ENCODE measurements at places on chromosomes 1 and 21. TPM values are rescaled to one million over a fixed set of nuclear protein-coding genes. Genes with fewer than 3 reads are reported as not detected.
A peak's percentile ranks its signal among the peaks of the same experiment; 100 is the strongest.

- DNase-seq, result no peak
These were observed 5.7 kb upstream of the ARID1A start for GRCh38 chr1:26690157-26690556.

DNA sequence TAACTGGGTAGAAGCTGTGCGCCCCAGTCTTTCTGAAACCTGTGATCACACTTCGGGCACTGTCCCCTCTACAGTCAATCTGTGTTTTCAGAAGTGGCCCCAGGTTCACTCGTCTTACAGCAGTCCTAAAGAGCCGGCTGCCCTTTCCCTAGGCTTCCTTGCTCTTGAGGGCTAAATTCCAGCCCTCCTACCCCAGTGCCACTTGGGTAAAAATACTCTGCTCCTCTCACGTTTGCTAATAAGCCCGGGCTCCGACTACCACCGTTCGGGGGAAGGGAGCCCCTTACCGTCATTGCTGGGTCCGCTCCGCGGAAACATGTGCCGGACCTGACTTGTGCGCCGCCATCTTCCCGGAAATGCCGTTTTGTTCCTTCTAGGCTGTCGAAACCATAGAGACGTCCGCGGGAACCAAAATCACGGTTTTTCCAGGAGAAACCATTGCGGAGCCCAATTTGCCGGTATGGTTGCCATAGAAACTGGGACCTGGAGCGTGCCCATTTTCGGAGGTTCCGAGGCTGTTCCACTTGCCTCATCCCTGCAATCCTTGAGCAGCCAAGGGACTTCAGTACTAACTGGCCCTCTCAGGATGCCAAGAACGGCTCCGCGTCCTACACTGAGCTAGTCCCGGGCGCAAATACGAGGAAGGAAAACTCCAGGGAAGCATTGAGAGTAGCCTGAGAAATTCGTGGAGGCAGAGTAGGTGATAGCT, at the start of gene GPATCH4:
GPATCH4 (minus strand) TSS at position 358 of the 709 bp plus-strand sequence.
- peak; percentile 89 for DNase-seq

DNA sequence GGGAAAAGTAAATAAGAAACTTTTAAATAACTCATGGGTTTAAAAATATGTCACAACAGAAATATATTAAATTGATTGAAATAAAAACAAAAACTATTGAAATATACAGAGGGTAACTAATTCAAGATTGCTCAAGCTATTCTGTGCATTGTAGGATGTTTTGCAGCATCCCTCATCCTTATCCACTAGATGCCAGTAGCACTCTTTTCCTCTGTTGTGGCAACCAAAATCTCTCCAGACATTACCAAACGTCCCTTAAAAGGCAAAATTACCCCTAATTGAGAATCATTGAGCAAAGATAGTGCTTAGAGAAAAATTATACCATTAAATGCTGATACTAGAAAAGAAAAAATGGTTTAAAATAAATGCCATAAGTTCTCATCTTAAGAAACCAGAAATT, 682.6 kb downstream of the RWDD3 start:
- DNase-seq, result no peak

Gene PSMG1
- 25.7 TPM for total RNA-seq

GRCh38 chr1:198865319-198865718, 226.5 kb downstream of the PTPRC start:
- DNase-seq, result no peak

Gene AGL
- total RNA-seq, result 7.7 TPM

DNA sequence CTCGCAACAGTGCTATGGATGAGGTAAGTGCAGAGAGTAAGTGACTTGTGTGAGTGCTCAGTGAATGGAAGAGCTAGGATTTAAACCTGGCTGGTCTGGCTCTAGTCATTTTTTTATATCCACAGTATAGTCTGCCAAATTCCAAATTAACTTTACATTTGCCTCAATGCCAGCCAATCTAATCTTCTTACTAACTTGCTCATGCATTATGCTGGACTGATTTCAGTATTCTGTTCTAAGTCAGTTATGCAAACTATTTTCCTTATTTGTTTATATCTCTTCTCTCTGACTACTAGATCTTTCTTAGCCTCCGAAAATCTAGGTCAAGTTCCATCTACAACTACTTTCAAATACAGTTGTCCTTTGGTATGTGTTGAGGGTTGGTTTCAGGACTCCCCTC, 133.3 kb downstream of the XPR1 start:
- no peak for DNase-seq

DNA sequence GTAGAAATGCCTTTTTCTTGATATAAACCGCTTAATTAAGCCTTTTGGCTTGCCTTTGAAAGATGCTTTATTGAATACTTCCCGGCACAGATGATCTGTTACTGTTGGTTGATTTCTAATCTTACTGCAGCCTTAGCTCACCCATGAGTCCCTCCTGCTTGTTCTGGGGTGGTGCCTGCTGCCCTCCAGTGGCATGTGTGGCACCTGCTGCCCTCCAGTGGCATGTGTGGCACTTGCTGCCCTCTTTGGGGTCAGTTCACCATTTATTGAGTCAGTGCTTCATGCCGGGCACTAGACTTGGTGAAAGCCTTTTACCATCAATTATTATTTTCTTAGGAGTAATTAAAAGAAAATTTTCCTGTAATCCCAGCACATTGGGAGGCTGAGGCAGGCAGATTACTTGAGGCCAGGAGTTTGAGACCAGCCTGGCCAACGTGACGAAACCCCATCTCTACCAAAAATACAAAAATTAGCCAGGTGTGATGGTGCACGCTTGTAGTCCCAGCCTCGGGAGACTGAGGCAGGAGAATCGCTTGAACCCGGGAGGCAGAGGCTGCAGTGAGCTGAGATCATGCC, 54.3 kb downstream of the ADARB1 start:
- no peak for DNase-seq

DNA sequence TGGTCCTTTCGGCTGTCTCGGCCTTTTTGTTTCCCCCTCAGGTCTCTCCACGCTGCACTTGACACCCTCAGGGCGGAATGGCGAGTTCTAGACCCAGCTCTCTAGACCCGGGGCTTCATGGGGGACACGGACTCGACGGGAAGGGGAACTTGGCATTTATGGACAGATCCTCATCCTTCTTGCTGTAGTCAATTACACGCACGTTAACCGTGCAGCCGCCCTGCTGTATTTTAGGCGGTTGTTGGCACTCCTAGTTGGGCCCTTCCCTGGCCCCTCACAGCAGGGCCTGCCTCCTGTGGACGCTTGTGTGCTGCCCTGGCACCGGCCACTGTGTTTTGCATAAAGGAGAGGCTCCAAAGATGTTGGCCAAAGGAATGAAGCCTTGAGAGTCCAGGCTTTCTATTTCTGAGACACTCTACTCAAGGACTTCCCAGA, 558 bp upstream of the BTG3 start:
- peak; percentile 77 for DNase-seq

Gene GUCA2A
- total RNA-seq, result not detected

- no peak for DNase-seq
These were observed 126.6 kb downstream of the RUNX1 start for GRCh38 chr21:34922479-34922878.

DNA sequence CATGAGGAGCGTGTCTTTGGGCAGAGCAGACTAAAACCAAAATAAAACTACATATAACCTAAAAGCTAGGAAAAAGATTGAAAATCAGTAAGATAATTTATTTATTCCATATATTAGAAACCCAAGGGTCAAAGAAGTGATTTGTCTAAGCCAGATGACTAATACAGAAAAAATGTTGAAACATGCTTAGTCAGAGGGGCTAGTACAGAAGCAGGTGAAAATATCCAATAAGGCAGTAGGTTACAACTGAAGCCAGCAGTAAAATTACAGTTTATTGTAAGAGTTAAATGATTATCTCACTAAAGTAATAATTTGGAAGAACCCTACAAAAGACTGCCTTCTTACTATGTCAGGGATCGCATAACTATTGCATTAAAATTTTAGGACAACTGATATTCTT, 1190.9 kb upstream of the PRMT6 start:
- DNase-seq, result no peak

- DNase-seq, result no peak
These were observed 23.4 kb upstream of the EFHD2 start for GRCh38 chr1:15386164-15386749.

DNA sequence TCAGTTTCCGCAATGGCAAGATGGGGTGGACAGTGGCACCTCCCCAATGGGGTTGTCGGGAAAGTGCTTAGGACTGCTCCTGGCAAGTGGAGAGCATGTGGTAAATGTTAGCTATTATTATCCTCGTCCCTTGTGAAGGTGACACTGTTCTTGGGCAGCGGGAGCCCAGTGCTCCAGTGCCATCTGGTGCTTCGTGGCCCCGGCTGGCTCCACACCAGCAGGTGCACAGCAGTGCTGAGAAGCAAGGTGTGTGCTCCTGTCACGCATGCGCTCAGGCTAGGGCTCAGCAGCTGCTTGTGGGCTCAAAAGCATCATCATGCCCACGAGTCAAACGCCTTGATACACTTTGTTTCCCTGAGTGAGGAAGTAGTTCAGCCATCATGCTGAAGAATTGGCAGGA, 24.9 kb upstream of the KCNC4 start:
- no peak for DNase-seq

DNA sequence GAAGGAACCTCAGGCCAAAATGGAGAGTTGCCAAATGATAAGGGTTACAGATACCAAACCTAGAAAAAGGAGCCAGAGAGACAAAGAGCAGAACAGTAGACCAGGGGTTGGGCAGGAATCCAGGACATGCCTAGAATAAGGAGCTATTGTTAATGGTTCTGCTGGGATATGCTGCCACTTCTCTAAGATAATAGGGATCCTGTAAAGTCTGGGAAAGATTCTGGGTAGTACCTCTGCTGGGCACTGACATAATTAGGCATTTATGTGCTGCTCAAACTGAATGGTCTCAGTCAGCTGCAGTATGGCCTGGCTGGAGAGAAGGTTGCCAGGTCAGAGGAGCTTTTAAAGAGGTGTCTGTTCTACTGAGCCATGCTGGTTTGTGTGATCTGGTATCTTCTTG, 19.9 kb upstream of the NRIP1 start:
- no peak for DNase-seq

- no peak for DNase-seq
These were observed 176.7 kb downstream of the CRB1 start for GRCh38 chr1:197444755-197445154.

DNA sequence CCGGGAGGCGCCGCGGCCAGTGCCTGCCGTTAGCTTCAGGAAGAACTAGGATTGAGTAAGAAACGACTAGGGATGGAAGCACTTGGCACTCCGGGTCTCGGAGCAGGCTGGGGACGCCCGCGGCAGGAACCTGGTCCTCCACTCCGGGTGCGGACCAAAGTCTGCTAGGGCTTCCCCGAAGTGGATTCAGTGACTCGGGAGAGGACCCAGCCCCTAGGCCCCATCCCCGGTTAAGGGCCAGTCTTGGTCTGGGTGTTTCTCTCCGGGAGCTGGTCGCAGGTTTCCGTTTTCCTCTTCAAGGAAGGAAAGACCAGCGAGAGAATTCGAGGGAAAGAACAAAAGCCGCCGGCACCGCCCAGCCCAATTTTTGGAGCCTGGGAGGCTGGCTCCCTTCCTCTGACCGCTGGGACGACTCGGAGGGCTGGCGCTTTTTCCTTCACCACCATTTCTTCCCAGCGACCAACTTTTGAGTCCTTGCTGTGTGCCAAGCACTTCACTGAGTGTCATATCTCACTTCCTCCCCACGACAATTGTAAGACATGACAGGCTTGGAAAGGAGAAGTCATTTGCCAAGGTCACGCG, 16.8 kb upstream of the STMN1 start:
- DNase-seq, result peak; percentile 83

GRCh38 chr1:232743999-232744398, 61.2 kb upstream of the MAP10 start:
- no peak for DNase-seq

- no peak for DNase-seq
These were observed 16.0 kb upstream of the LRIG2 start for GRCh38 chr1:113057006-113057405.

DNA sequence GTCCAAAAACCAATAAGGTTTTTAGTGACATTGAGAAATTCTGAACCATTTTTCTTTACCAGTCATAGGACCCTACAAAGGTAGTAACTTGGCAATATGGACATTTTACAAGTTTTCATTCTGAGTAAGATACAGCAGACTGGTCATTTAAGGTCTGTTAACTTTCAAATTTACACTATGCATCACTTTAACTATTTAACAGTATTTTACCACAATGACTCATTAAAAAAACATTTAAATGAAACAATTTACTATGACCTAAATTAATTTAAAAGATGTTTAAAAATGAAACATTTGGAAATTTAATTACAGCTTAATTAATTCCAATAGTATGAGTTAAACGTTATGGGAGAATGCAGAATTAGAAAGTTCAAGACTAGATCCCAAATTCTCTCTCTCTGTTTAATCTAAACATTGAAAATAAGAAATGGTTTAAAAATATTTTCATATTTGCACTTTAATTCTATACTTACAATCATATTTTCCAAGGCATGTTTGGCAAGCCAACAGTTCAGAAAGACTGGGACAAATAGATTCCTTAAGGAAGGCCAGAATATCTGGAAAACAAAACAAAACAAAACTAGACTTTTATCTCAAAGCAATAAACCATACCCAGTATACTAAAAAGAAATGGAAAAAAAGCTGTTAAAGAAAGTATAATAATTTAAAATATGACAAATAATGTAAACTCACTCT, 140.9 kb downstream of the KCNT2 start:
- no peak for DNase-seq

Gene HTR6
- not detected for total RNA-seq

GRCh38 chr1:71548398-71548890, 467.6 kb upstream of the ZRANB2 start:
- no peak for DNase-seq

Gene BCAR3
- 49.6 TPM for total RNA-seq

- no peak for DNase-seq
These were observed 184.3 kb downstream of the HIVEP3 start for GRCh38 chr1:41734201-41734970.

DNA sequence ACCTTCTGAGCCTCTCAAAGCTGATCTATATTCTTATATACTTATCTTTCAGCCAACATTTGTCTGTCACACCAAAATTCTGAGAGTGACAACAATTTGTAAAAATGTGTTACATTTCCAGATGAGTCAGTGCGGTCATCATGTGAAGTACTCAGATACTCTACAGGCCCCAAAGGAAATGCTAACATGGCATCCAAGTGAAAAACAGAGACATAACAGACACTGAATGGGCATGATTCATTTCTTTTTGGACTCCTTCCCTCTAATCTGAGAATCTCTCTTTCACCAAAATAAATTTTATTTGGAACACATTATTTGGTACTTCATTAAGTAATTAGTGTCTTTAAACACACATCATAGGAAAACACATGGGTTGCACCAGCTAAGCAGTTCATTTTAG, 96.6 kb downstream of the SLC44A5 start:
- no peak for DNase-seq

GRCh38 chr21:33951276-33952178, 35.9 kb upstream of the ATP5PO start:
- DNase-seq, result no peak

Gene RAD54L
- total RNA-seq, result 1.1 TPM

Gene SAMD13
- total RNA-seq, result 2.9 TPM
